ENCODE measurements at places on chromosomes 1 and 21.

DNA sequence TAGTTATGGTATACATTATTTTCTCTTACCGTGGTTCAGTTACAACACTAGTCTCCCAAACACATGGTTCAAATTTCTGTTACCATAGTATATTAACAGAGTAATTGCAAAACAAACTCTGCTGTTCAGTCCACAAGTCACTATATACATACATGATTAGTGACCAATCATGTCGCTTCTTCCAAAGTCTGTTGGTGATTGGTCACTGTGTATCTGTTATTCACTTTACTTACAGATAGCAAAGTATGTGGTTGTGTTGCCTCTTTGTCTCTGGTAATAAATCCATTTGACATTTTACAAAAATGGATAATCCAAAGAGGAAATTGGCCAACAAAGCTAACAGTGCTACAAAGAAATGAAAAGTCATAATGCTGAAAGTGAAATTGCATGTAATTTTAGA, 107.2 kb downstream of the RABGAP1L start:
- DNase-seq = no peak

- DNase-seq = no peak
Observed at GRCh38 chr21:17554679-17555465, 42.0 kb downstream of the CXADR start.

DNA sequence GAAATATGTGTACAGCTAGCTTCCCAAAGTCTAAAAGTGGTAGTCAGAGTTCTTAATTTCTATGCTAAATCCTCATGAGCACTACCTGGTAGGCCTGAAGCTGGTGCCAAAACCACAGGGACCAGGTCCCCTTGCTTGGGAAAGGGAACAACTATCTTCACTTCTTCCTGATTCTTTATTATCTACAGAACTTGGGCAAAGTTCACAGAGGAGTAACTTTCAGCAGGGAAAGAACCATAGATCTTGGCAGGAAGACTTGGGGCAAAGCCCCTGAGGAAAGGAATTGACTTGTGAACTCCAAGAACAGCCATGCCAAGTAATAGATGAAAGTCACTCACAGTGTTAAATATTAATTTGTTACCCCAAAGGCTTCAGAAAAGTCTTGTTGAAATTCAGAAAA, 193.0 kb downstream of the ZC3H11B start:
- DNase-seq = no peak

GRCh38 chr1:167161242-167161641, 59.4 kb upstream of the POU2F1 start:
- no peak for DNase-seq

DNA sequence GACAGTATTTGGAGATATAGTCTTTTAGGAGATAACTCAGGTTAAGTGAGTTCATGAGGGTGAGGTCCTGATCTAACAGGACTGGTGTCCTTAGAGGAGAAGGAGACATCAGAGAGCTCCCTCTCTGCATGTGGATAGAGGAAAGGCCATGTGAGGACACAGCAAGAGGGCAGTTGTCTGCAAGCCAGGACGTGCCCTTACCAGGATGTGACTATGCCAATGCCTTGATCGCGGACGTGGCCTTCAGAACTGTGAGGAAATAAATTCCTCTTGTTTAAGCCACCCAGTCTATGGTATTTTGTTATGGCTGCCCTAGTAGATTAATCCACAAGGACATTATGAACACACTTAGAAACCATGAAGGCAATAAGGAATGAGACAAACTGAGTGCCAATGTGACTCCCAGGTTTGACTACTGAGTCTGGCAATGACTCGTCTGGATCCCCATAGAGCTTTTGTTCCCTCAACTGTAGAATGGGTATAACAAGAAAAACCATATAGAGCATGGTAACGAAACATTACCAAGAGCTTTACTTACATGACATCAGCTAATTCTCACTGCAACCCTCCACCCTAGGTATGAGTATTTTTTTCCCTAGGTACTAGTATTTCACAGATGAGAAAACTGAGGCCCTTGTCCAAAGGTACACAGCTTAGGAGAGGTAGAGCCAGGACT, 6.5 kb downstream of the URB1 start:
- no peak for DNase-seq

- DNase-seq = no peak
Observed at GRCh38 chr21:18986197-18986596, 582.6 kb upstream of the TMPRSS15 start.

DNA sequence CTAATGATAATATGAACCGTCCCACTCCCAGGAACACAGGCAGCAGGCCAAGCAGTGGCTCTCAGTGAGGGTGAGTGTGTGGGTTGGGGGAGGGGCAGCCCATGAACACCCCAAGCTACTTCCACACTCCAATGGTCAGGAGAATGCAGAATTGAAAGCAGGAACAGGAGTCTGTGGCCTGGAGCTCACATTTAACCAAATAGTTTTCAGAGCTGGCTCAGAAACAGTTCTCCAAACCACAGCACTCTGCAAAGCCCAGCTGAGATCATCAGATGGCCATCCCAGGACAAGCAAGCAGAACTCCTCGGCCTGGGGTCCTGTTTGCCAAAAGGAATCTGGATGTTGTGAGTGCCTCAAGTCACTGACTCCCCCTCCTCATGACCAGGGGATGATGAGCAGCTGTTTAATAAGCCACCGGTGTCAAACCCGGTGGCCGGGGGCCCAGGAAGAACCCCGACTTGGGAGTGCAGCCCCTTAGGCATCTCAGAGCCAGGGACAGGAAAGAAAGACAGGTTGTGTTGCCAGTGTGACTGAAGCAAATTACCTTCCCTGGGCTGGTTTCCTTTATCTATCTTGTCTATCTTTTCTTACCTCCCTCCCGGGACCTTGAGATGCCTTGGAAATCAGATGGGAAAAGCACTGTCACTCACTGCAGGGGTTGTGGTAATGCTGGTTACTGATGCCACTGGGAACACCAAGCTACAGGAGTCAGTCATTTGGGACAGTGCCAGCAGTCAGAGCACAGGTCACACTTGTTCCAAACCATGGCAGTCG, 20.4 kb downstream of the DEGS1 start:
- no peak for DNase-seq

DNA sequence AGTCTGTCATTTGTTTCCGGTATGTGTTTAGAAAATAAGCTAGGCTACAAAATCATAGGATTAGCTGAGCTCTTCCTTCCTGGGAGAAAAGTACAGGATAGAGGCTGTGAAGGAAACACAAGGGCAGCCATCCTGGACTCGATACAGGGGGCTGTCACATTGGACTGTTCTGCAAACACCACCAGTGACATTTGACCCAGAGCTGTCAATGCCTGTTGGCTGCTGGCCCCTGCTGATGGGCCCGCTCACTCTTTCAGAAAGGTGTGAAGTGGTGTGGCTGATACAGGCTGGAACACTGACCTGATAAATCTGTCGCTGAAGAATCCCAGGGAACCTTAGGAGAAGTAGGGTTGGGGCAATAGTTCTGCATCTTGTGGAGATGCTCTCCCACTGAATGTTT, 183.1 kb downstream of the RHOU start:
- no peak for DNase-seq

DNA sequence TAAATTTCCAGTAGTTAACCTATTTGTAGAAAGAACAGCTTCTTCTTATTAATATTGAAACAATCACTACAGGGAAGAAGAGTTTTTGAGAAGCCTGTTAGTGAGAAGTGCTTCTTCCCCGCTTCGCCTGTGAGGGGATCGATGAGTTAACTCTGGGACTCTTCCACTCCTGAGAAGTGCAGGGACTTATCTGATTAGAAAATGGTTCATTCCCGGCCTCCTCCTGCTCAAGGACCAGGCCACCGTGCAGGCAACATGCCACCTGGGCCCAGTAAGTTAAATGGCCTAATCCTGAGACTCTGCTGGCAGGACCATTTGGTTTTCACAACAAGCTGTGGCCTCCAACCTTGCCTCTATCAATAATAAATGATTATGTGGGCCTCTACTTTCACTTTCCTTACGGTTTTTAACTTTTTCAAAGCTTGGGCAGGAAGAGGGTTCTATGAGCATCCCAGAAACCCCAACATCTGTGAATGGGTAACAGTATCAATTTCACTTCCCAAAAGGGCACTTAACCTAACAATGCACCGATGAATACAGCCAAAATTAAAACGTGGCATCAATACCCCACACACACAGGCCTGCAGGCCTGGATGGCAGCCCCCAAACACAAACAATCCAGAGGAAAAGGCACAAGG, 33.1 kb downstream of the SIPA1L2 start:
- DNase-seq = no peak

DNA sequence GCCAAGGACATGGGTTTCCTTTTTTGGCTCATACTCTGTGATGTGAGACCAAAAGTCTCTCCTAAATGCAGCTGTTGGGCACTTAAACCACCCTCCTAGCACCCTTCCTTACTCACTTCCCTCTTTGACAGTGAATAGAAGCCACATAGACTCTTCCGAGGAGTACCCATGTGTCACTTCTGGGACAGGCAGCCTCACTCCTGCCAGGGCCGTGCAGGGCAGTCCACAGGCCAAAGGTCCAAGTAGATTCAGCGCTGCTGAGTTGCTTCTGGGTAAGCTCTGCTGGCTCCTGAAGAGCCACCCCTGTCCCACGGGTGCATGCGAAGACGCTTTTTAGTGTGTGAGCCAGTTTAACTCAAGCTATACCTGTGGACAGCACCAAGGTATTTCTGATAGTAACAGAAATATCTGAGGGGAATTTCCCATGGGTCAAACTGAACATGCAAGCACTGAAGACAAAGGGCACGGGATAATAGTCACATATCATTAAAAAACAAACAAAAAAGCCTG, 36.8 kb upstream of the BMP8B start:
- no peak for DNase-seq

GRCh38 chr1:15788624-15789301, 18.7 kb downstream of the UQCRHL start:
- DNase-seq = no peak

GRCh38 chr21:43358940-43359822, 67.8 kb downstream of the SIK1 start:
- no peak for DNase-seq

- DNase-seq = peak; percentile 19
Observed at GRCh38 chr1:219913005-219913770, 15.2 kb downstream of the SLC30A10 start.

GRCh38 chr1:236027104-236027503, 37.8 kb downstream of the NID1 start:
- DNase-seq = no peak

DNA sequence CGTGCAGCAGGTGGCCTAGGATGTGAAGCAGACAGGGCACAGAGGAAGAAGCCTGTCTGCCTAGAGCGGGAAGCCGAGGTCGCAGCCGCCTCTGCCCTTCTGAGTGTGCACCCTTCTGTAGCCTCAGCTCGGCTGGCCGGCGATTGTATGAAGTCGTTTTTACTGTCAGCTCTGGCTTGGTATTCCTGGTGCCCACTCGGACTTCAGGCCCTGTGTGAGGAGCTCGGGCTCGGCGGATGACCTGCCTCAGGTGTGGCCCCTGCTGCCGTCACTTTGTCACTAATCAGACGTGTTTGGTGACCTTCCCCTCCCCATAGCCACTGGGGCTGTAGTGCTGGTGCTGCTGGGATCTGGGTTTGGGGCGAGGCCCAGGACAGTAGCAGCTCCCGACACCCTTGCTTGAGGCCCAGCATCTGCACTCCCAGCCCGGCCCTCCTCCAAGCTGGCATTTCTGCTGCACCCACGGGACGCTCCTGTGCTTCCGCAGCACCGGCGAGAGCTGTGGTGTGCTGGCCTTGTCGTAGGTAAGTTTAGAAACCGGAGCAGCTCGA, 18.1 kb downstream of the SLX9 start:
- DNase-seq = no peak

DNA sequence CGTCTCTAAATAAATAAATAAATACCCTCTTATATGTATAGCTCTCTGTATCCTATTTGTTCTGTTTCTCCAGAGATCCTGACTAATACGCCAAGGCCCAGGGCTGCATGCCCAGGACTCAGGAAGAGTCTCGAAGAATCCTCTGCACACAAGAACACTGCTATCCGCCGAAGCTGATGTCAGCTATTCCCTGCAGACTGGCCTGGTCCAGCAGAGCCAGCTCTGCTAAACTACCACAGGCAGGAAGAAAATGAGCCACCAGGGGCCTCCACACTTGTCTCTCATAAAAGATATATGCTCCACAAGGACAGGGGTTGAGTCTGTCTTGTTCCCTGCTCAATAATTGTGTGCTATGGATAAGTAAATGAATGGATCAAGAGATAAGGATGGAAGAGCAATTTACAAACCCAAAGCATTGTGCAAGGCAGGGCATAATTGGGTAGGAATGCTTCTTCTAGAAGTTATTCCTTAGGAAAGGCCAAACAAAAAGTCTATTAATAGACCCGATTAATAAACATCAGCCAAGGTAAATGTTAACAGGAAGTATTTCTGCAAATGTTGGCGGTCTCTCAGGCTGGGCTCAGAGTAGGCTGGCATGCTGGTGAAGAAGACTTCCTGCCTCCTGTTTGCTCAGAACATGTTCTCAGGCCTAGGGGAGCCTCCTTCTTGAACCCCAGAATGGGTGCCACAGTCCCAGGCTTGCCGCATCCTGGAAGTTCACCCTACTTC, 26.3 kb upstream of the MAN1C1 start:
- DNase-seq = no peak

DNA sequence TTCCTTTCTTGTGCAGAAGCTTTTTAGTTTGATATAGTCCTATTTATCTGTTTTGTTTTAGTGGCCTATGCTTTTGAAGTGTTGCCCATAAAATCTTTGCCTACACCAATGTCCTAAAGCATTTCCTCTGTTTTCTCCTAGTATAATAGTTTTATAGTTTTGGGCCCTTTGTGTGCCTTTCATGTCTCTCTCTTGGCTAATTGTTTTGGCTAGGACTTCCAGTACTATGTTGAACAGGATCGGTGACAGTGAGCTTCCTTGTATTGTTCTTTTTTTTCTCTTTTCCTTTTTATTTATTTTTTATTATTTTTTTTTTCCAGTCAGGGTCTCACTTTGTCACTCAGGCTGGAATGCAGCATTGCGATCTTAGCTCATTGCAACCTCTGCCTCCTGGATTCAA, 47.0 kb upstream of the WARS2 start:
- no peak for DNase-seq
